ENCODE measurements at places on chromosomes 4 and X.
A peak's percentile ranks its signal among the peaks of the same experiment; 100 is the strongest.

DNA sequence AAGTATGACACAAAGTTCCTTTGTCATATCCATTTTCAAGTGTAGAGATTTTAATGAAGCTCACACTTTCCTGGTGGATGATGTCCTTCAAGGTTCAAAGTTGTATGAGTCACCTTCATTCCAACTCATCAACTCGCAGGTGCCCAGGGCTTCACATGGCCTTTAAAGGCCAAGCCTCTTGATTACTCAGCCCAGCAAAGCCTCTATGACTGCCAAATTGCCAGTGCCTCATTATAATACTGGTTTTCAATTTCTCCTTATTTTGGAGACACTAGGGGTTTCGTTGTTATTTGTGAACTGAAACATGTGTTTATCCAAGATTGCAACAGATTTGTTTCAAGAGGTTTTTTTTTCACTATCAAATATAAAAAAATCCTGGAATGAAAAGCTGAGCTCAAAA, 45.9 kb upstream of the PPP3CA start:
- no peak for DNase-seq

GRCh38 chrX:120457766-120458180, 11.3 kb downstream of the LAMP2 start:
- peak; percentile 8 for DNase-seq

GRCh38 chr4:52600275-52600674, 58.8 kb downstream of the USP46 start:
- DNase-seq: no peak

- DNase-seq: no peak
Measured at GRCh38 chr4:128338634-128339355, 51.2 kb upstream of the PGRMC2 start.

DNA sequence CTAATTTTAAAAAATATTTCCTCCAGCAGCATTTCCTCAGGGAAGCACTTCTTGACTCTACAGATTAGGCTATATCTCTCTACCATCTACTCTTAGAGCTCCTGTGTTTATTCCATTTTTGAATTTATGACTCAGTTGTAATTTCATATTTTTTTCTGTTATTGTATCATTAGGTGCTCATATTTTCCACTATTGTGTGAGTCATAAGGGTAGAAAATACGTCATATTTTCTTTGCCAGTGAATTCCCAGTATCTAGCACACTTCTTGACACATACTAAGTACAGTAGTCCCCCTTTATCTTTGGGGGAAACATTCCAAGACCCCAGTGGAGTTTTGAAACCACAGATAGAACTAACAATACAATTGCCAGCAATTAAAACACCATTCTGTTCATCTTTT, 431.2 kb downstream of the GASK1B start:
- DNase-seq: no peak

DNA sequence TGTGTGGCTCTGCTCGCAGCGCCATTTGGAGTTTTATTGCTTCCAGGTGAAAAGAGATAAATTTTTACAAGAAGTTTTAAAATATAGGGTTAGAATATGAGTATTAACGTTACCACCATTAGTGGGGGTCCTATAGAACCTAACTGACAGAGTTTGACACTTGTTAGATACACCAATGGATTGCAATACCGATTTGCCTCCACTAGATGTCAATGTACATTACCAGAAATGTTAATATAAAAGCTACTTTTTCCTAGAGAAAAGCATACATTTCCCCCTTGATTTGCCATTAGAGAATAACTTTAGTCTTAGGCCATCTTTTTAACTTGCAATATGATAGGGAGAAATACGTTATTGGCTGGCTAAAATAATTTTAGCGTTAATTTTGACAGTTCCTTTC, 108.4 kb downstream of the LINC00632 start:
- DNase-seq: peak; percentile 1

DNA sequence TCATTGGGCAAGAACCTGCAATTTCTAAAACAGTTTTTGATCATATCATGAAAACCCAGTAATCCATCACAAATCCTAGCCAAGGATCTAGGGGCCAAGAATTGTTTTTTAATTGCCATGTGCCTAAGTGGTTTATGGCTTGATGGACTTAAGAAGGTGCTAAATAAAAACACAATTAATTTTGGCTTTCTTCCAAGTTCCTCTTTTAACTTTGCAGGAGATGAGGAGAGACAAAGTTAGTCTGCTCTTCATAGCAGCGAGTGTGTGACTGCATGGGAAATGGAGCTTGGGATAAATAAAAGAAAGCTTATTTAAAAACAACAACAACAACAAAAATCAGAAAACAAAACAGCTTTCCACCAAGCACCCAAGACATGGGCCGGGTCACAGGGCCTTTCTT, 41.4 kb downstream of the ARHGEF9 start:
- no peak for DNase-seq

- no peak for DNase-seq
Measured at GRCh38 chr4:113604955-113605354, 156.6 kb downstream of the CAMK2D start.

DNA sequence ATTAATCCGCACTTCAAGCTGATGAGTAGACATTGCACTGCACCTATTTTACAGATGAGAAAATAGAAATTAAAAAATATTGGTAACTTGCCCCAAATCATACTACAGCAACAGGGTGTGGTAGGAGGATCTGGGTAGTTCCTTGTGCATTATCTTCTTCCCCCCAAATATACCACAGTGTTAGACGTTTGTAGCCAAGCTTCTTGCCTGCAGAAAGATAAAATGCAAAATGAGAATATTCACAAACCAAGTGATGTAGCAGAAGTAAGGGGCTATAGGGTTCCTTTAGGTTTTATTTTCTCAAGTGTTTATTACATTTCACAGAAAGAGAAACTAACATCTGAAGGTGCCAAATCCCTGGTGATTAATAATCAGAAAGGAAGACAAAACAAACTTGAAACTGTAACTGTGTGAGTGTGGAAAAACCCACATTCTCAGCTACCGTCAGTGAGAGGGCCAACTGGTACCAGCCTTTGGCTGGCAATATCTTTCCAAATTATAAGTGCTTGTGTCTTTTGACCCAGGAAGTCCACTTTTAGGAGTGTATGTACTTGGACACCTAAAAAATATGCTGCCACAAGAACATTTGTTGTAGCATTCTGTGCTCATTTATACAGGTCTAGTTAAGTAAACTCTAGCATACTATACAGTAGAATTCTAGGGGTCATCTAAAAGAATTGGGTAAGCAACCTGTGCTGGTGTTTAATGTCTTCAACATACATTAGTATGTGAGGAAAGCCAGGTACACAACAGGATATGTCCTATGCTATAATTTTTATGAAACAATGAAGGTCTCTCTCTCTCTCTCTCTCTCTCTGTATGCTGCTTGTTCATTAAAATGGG, 6.7 kb upstream of the CD38 start:
- no peak for DNase-seq

- no peak for DNase-seq
Measured at GRCh38 chrX:115598556-115598955, 37.6 kb downstream of the PLS3 start.

DNA sequence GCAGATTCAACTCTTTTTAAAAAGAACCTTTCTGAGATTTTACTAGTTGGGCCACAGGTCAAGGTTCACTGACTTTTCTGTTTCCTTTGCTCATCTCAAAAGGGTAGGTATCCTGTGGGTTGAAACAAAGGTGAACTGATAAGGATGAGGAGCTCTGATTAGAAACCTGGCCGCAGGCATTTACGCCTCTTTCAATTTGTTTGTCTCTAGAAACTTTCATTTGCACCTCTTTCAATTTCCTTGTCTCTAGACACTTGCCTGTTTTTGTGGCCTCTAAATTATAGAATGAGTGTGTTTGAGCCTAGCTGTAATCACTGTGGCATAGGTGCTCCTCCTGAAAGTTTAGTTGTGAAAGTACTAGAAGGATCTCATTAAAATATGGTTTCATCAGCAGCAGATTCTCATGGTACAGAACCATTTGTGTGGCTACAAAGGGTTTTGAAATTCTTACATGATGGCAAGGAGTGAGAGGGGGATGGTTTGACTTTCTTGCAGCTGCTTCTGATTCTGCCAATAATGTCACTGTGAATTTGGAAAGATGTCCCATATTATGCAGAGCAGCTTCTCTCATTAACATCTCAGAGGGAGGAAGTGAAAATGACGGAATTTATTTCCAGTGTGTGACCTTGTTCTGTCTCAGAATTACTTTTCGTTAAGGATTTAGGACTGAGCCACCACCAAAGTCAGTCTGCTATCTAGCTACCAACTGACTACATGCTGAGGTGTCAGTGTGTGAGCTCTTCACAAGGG, 142.2 kb downstream of the SH2D1A start:
- no peak for DNase-seq

GRCh38 chr4:94548571-94548970, 96.8 kb downstream of the PDLIM5 start:
- DNase-seq: no peak

- no peak for DNase-seq
Measured at GRCh38 chr4:3066836-3067400, 7.4 kb downstream of the HTT-AS start.

DNA sequence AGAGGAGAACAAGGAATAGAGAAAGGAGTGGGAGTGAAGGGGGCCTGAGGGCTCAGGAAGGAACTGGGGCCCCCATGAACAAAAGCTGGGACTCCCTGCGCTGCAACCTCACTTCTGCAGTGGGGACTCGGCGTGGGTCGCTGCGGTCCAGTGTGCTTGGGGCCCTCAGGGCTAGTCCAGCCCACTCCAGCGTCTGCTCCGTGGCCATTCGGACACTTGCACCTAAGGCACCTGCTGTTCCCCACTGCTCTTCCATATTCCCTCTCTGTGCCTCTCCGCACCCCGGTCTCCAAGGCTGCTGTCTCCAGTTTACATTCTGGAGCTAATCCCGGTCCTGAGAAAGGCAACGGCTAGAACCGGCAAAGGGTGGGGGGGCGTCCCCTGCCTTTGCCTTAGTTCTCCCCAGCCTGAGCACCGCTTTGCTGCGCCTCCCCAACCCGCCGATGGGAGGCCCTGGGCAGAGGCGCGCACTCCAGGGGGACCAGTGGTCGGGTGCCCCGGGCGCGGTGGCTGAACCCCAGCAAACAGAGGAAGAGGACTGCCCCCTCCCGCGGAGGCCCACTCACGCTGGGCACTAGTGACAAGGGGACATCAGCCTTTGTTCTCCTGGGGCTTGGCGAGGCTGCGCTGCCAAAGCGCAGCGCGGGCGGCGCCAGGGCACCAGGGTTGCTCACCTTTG, 327.7 kb upstream of the F9 start:
- DNase-seq: no peak

GRCh38 chrX:110759785-110760184, 35.8 kb downstream of the CHRDL1 start:
- DNase-seq: no peak

DNA sequence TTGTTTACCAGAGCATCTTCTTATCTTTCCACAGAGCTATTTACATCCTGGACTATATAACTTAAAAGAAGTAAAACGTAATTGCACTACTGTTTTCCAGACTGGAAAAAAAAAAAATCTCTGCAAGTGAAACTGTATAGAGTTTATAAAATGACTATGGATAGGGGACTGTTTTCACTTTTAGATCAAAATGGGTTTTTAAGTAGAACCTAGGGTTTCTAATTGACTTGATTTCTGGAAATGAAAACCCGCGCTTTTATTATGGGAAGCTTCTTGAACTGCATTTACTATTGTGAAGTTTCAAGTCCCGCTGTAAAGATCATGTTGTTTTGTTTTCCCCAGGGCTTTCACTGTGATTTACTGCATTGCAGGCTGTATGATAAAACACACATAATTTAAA, 162.7 kb downstream of the STIM2 start:
- DNase-seq: no peak

DNA sequence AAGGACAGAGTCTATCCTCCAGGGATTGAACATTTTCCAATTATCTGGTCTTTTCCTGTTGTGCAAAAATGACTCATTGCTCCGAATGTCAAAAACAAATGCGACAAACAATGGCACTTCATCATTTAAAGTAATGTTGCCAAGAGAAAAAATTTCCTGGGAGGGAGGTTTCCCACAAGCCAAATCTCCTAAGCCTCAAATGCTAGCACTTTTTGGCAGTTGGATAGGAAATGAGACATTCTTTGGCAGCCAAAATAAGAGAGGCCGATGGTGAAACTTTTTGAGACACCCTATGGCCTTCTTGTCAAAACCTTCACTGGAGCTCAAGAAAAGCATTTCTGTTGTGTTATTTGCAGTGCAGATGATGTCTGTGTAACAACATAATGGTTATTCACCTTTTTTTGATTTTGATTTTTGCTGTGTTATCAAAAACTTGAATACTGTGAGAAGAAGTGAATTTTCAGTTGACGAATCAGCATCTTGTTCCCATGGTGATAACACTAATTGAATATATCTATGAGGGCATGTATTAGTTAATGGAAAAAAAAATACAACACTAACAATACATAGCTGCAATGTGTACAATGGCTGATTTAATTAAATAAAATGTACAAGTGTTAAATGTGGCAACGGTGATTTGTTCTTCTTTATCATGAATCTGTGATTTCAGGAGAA, 333.8 kb downstream of the ANK2 start:
- DNase-seq: no peak

DNA sequence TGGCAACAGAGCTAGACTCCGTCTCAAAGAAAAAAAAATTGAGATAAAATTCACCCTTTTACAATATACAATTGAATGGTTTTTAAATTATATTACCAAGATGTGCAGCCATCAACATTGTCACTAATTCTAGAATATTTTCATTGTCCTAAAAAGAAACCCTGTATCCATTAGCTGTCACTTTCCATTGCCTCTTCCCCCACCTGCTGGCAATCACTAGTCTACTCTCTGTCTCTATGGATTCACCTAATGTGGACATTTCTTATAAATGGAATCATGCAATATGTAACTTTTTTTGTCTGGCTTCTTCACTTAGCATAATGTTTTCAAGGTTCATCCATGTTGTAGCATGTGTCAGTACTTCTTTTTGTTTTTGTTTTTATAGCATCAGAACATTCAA, 20.8 kb downstream of the ABHD18 start:
- no peak for DNase-seq

- no peak for DNase-seq
Measured at GRCh38 chr4:136751556-136751955, 780.7 kb downstream of the PCDH18 start.

DNA sequence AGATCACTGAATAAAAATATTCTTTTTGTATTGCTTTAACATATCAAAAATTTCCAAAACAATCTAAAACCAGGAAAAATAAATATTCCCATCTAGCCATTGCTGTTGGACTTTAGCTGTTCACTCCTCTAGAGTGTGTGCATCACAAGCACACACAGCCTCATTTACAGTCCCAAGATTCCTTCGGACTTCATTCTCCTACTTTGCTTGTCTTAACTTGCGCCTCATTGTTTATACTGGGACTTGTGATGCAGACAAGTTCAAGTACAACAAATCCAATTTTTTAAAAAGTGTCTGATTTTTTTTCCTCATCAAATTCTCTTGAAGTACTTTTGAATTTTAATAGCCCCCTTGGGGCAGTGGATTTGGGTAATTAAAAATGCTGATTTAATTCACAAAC, 55.6 kb downstream of the TLL1 start:
- no peak for DNase-seq

GRCh38 chr4:69714086-69714485, 46.3 kb downstream of the SULT1B1 start:
- DNase-seq: no peak

DNA sequence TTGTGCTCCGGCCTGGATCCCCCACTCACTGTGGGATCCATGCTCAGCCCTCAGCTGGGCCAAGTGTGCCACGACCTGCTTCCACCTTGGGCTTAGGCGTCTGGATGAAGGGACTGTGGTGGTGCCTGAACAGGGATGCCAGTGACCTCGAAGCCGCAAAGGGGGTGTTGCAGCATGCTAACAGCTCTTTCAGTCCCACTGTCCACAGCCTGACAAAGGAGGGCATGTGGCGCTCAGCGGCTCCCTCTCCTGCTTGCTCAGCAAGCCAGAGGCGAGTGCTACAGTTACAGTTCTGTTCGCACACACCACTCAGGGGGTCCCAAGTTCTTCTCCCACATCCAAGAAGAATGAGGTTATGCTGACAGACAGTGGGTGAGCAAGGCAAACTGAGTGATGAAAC, 5.2 kb upstream of the IGBP1 start:
- no peak for DNase-seq

Measured in germinal center (tissue), 1 donor.